ENCODE measurements at places on chromosomes 2 and 18. TPM values are rescaled to one million over a fixed set of nuclear protein-coding genes. Genes with fewer than 3 reads are reported as not detected.

NTSR2 gene
- total RNA-seq: 0.44 TPM

UCN gene
- total RNA-seq: 4.7 TPM

WDSUB1 gene
- 17.1 TPM for total RNA-seq

ANKRD29 gene
- total RNA-seq: 6.7 TPM

LYG1 gene
- total RNA-seq: 1.5 TPM

SERPINB10 gene
- 1.3 TPM for total RNA-seq

SOWAHC gene
- total RNA-seq: 17.9 TPM

TRIB2 gene
- 195 TPM for total RNA-seq

ESPNL gene
- 1.2 TPM for total RNA-seq

SMIM21 gene
- not detected for total RNA-seq

CNTNAP5 gene
- total RNA-seq: 16.3 TPM

WDR54 gene
- total RNA-seq: 36.8 TPM

IL1B gene
- 1.6 TPM for total RNA-seq

Measured in camera-type eye (tissue), 1 donor.